ENCODE measurements at places on chromosomes 13 and 19. TPM values are rescaled to one million over a fixed set of nuclear protein-coding genes. Genes with fewer than 3 reads are reported as not detected.

GRCh38 chr19:3196064-3196932 is 10.6 kb downstream of the NCLN start:
- peaks cover 35% of the 10 kb centered on the region for H3K36me3 ChIP-seq
- H3K27me3 ChIP-seq, result no peaks in the 10 kb centered on the region
- H3K4me1 ChIP-seq, result no peaks in the 10 kb centered on the region
- DNase-seq, result no peak
- H3K27ac ChIP-seq, result no peak overlapping the region

DNA sequence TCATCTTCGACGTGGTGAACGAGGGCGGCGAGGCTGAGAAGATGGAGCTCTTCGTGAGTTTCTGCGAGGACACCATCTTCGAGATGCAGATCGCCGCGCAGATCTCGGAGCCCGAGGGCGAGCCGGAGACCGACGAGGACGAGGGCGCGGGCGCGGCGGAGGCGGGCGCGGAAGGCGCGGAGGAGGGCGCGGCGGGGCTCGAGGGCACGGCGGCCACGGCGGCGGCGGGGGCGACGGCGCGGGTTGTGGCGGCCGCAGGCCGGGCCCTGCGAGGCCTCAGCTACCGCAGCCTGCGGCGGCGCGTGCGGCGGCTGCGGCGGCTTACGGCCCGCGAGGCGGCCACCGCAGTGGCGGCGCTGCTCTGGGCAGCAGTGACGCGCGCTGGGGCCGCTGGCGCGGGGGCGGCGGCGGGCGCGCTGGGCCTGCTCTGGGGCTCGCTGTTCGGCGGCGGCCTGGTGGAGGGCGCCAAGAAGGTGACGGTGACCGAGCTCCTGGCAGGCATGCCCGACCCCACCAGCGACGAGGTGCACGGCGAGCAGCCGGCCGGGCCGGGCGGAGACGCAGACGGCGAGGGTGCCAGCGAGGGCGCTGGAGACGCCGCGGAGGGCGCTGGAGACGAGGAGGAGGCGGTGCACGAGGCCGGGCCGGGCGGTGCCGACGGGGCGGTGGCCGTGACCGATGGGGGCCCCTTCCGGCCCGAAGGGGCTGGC is 52.6 kb downstream of the MAP4K1 start:
- H3K27ac ChIP-seq, result no peak overlapping the region
- DNase-seq, result no peak

DNA sequence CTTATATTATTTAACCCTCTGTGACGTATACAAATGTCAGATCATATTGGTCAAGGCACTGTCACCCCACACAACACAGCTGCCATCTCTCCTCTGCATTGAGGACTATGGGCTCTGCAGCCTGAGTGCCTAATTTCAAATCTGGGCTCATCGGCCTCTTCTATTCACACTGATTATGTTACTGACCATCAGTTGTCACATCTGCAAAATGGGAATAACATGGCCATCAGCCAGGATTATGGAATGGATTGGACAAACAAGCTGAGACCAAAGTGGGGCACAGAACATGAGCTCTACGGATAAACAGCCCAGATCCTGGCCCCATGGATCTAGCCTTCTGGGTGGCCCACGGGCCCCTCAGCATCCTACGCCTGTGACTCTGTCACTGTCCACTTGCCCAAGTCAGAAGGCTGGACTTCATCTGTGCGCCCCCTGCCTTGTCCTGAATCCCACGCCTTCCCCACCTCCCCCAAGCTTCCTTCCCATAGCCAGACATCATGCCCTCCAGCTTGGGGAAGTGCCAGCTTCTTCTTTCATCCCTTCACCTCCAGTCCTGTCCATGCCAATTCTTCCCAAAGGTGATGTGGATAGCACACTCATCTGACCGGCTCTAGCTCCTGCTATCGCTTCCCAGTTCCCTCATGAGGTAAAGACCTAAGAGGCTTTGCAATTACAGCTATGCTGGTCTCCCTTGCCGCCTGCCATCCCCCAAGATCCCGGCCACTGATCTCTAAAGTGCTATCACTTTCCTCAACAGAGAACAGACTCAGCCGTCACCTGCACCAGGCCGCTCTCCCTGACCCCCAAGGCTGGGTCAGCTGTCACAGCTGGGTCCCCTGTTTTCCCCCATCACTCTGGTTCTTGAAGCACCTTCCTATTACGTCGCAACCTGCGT is 872 bp downstream of the FARSA start:
- H3K4me3 ChIP-seq, result peak overlapping the region; percentile 97
- peaks cover 28% of the 10 kb centered on the region for H3K4me1 ChIP-seq
- peaks cover 33% of the 10 kb centered on the region for H3K36me3 ChIP-seq
- H3K27ac ChIP-seq, result peak overlapping the region; percentile 85
- H3K27me3 ChIP-seq, result no peaks in the 10 kb centered on the region

GNA15 gene
- 1.2 TPM for total RNA-seq

TFPT gene
- 14.5 TPM for total RNA-seq

DNA sequence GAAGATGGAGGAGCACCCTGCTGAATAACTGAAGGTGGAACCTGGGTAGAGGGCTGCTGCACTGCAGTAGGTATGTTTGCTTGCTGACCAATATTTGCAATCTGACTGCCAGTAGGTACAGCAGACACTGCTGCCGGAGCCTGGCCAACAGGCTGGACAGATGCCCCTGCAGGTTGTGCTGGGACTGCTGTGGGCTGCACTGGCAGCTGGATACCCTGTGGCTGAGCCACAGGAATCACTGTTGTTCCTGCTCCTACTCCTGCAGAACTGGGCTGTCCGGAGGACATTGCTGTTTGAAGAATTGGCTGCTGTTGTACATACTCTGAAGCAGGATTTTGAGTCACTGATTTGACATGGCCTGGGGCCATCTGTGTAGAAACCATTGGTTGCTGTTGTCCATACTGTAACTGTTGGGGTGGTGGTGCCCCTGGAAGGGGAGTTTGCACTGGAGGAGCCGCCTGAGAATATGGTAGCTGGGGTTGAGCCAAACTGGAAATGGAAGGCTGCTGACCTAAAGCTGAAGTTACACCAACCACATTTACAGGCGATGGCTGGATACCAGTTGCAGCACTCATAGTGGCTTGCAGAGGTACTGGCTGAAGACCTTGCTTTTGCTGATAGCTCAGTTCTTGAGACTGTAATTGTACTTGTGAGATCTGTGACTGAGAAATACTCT is 2.2 kb downstream of the TSC22D1 start:
- H3K4me3 ChIP-seq, result peak overlapping the region; percentile 95
- H3K27me3 ChIP-seq, result no peaks in the 10 kb centered on the region
- no peaks in the 10 kb centered on the region for H3K36me3 ChIP-seq
- H3K27ac ChIP-seq, result no peak overlapping the region

ALOX5AP gene
- total RNA-seq, result 7.2 TPM

All from left ventricle myocardium inferior (tissue), 1 donor.